Suppressor macrophage treated with lipopolysaccharide for 1 hour (primary cell): ENCODE measurements at places on chromosomes 12 and 14.
A peak's percentile ranks its signal among the peaks of the same experiment; 100 is the strongest.

GRCh38 chr14:99148861-99149610 is 123.0 kb downstream of the BCL11B start:
- DNase-seq = no peak

DNA sequence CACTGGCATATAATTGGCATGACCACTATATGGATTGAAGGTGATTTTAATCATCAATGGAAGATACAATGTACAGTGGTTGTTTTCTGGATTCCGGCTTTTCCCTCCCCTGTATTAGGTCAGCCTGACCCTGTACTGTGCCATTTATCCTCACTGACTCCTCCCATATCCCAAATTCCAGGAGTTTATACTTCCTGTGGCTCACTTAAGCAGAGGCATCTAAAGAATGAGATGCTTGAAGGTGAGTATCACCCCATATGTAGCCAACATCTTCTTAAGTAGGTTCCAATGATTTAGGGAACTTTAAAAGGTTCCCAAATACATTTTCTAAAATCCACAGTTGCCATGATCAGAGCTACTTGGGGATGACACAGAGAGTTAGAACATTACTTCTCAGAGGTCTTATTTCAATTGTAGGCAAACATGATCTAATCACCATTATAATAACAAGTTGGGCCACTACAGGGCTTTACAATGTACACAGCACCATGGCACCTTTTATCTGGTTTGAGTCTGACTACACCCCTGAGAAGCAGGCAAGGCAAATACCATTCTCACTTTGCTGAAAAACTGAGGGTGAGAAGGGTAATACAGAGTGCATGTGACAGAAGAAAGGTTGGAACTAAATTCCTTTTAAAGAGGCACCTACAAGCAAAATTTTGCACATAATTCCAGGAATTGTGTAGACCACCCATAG is 212.3 kb upstream of the GARIN6 start:
- DNase-seq = no peak

DNA sequence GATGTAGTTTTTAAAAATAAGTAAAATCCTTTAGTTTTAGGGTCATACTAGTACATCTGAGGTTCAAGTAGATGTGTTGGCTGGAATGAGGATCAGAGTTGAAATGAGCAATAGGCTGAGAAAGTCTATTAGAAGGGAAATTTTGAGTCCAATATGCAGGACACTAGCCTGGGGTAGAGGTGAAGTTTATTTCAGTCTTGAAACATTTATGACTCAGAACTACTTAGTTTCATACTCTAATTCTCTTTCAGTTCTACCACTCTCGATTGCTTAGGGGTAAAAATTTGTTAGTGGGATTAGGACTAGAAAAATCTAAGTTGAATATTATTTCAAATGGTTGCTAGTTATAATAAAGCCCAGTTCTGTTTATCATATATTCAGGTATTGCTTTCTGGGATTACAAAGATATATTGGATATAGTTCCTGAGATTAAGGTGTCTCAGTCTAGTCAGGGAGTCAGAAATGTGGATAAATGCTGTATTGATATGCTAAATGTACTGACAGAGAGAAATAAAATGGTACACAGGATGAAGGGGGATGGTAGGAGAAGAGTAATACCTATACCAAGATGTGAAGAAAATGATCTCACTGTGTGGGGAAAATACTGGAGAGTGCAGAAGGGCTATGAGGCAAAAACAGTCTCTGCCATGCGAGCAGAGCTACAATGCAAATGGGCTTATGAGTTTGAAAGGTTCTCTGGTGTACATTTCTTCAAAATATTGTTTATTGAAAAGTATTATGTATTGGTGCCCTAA is 395.8 kb upstream of the FBXO33 start:
- no peak for DNase-seq

DNA sequence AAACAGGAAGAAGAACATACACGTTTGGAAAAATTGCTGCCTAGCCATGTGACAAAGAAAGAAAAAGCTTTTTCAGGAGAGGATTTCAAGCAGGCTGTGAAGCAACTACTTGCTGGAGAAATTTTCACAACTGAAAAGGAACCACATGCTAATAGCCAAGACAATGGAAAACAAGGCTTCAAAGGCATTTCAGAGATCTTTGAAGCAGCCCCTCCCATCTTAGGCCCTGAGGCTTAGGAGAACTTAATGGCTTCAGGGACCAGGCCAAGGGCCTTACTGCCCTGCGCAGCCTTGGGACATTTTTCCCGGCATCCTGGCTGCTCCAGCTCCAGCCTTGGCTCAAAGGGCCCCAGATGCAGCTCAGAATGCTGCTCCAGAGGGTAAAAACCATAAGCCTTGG is 255.9 kb upstream of the ARID2 start:
- DNase-seq = no peak

DNA sequence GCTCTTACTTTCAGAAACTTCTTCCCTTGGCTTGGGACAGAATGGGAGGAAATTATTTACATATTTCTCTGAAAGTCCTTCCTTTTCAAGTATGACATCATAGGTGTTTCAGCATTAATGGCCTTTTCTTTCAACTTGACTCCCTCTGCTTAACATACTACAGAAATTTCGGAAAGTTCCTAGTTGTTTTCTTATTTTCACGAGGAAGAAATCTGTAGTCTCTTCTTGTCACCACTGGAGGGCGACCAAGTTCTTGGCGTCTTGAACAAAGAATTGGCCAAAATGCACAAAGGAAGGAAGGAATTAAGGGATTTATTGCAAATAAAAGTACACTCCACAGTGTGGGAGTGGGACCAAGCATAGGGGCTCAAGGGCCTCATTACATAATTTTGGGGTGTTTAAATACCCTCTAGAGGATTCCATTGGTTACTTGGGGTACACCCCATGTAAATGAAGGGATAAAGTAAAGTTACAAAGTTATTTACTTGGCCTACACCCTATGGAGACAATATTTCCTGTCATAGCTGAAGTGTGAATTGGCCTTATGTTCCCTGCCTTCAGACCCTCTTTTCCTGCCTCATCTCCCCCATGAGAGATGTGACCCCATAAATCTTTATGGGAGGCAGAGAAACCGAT is 70.4 kb downstream of the RPL10L start:
- DNase-seq = peak; percentile 74
